ENCODE measurements at places on chromosomes 4 and X.

- no peak for DNase-seq
Observed at GRCh38 chr4:79923281-79923680, 149.7 kb downstream of the ANTXR2 start.

- no peak for DNase-seq
Observed at GRCh38 chr4:147220833-147221232, 260.1 kb upstream of the EDNRA start.

DNA sequence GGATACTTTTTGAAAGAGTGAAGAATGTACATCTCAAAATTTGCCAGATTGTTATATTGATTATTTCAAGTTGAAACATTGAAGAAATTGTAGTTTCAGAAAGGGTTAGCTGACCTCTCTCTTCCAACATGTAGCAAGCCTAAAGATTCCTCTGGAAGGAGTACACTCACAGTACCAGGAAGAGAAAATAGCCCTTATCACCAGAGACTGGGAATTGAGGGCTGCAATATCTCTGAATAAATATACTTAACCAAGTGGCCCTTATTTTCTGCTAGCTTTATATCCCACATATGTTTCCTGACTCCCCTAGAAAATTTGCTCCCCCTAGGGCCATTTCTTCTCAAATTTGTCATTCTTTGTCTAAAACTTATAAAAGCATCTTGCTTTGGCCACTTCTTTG lies 332.2 kb downstream of the GASK1B start:
- DNase-seq: no peak

DNA sequence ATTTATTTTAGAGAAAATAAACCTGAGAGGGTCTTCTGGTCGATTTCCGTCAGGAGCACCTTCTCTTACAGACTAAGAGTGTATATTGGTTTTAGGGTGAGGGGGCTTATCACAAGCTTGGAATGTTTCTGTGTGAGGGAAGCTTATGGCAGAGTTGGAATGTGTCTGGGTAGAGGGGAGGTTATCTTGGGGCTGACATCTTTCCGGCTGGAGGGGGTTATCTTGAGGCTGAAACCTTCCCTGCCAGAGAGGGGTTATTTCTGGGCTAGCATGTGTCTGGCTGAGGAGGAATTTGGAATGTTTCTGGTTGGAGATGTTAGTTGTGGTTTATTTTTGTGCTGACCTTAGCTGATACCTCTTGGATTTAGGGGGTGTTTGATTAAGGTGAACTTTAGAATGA lies 1312.1 kb downstream of the ADGRL3 start:
- DNase-seq: no peak

DNA sequence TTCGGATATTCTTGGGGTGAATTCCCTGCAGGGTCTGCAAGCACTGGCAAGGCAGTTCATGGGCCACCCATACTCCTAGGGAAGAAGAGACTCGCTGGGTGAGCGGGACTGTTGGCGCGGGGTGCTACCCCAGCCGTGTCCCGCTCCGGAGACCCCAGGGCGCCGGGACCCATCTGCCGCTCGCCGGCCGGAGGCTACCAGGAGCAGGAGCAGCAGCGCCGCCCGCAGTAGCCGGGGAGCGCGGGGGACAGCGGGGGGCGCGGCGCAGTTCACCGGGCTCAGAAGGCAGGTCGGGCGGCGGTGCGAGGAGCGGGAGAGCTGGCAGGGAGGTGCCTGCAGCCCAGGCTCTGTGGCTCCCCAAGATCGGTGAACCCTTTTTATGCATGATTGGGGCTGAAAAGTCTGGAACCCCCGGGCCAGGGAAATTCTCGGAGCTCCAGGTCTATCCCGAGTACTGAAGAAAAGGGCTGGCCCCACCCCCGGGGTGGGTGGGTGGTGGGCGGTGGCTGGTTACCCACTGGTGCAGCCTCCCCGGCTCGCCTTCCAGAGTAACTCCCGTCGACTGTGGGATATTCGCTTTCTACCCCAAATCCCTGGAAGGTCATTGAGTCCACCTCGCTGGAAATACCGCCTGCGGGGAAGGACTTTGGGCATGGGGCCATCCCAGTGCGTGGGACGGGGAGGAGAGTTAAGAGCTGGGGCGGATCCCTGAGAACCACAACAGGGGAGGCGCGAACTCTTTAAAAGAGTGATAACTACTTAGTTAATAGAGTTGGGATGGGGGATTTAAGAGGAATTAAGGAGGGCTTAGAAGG lies 37.6 kb downstream of the PF4 start:
- no peak for DNase-seq

DNA sequence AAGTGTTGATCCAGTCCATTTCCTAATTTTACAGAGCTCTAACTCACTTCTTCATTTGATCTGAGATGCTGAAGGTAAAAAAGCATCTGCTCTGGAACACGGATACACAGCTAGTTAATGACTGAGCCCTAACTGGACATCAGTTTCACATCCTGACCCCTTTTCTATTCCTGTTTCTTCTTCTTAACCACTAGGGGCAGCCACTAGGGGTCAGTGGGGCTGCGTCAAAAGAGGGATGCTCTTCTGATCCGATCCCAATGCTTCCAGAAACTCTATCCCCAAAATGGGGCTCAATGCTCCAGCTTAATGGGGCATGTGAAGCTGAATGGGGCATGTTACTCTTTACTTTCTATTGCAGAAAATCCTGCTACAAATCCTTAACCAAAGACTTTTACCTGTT lies 33.4 kb upstream of the PHKA2 start:
- DNase-seq: no peak

- DNase-seq: no peak
Observed at GRCh38 chr4:93749292-93749761, 79.2 kb upstream of the ATOH1 start.

DNA sequence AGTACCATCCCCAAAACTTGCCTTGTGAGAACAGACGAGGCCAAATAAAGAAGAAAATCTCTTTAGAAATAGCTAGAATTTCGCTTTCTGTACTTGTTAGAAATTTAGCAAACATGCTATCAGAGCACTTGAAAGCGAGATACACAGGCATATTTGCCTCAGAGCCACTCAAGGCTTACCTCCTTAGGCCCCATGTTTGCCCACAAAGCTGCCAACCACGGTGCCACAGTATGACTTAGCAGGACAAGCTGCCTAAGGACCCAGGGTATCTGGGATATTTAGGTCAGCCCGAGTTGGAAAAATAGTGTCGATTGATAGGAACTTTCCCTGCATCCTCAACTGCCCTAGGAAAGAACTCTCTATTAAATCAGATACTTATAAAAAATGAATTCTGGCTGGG lies 24.2 kb downstream of the NDNF start:
- DNase-seq: no peak

GRCh38 chrX:9464435-9465371 lies at the start of gene TBL1X:
TSS of gene TBL1X (plus strand) at chrX:9465058. CDS start at chrX:9653587, 188,529 bp downstream.
- DNase-seq: no peak

DNA sequence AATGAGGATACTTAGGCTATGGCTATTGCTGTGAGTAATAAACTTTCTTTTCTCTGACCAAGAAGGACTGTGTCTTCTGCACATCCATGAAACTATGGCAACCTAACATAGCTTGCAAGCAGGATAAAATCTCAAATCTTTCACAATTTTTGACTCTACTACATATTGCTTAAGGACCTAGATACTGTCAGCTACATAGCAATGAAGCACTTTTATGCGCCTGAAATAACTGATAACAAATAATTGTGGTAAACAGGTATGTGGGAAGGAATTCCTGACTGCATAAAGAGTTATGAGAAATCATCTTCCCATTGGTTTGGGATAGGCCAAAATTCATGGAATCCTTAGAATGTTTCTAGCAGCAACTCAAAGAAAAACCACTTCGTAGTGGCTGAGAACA lies 41.2 kb upstream of the PDGFC start:
- DNase-seq: no peak

- no peak for DNase-seq
Observed at GRCh38 chr4:154425514-154425913, 66.1 kb downstream of the DCHS2 start.

DNA sequence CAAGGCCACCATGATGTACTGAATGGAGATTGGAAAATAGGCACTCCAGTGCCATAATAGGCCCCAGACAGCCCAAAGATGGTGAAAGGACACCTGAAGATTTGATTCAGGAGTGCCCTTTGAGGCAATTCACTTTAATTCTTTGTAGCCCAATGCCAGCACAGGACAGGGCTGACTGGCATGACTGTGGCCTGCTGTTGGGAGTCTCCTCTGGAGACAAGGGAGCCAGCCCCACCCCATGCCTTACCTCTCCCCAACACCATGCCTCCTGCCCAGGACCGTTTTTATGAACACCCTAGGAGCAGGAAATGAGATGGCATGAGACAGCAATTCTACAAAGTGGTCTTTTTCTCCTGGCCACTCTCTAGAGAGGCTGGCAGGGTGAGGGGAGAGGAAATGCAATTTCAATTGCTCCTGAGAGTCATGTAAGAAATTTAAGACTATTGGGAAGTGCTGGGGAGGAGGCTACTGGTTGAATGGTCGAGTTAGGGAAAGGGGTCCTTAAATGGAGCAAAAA lies 94.2 kb upstream of the MAMLD1 start:
- DNase-seq: no peak

DNA sequence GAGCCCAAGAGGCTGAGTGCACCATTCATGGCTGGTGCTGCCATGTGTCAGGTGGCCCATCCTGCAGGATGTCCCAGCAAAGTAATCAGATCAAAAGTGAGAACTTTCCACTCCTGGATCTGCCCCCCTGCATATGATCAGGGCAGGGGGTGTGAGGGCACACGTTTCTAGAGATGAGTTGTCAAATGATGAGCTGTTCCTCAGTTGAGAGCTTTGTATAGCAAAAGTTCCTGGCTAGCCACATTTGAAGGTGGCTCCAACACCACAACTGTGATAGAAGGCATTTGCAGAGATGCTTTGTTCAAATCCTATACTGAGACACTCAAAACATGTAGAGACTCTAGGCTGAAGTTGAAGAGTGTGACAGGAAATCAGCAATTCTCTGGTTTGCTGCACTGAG lies 501.8 kb downstream of the BCOR start:
- no peak for DNase-seq

GRCh38 chr4:126361287-126361686 lies 1046.5 kb downstream of the FAT4 start:
- no peak for DNase-seq

GRCh38 chrX:149493567-149494562 lies 11.2 kb downstream of the IDS start:
- DNase-seq: no peak

- no peak for DNase-seq
Observed at GRCh38 chr4:17117746-17118145, 219.3 kb upstream of the LDB2 start.

DNA sequence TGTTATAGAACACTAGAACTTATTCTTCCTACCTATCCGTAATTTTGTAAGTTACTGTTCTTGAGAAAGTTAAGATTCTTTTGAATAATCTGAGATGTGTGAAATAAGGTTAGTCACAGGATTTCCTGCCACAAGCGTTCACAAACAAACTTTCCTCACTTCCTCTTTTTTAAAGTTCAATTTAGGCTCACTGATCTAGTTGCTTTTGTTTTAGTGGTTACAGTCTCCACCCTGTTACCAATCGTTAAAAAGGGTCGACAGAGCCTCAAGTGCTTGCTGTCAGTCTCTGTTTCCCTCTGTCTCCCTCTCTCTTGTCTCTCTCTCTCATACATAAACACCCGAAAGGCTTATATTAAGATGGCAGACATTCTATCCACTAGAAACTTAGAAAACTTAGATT lies 35.9 kb upstream of the STK26 start:
- DNase-seq: no peak

- DNase-seq: no peak
Observed at GRCh38 chrX:124229374-124229773, 103.1 kb upstream of the TEX13D start.

DNA sequence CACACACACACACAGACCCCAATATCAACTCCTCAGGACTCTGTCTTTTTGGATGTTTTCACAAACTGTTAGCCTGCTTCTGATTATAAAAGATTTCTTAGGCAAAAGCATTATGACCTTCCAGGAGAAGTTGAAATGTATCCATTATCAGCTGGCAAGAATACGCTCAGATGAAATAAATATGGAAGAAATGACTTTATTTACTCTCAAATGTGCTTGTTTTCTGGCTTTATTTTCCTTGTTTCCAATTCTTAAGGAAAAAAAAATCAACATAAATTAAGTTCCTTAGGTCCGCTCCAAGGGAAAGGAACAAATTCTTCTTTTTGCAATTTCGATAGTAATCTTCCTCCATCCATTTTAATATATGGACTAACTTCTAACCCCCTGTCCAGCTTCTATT lies 175.6 kb upstream of the HCCS start:
- no peak for DNase-seq

- no peak for DNase-seq
Observed at GRCh38 chr4:81215931-81216330, 909 bp upstream of the PRKG2 start.

DNA sequence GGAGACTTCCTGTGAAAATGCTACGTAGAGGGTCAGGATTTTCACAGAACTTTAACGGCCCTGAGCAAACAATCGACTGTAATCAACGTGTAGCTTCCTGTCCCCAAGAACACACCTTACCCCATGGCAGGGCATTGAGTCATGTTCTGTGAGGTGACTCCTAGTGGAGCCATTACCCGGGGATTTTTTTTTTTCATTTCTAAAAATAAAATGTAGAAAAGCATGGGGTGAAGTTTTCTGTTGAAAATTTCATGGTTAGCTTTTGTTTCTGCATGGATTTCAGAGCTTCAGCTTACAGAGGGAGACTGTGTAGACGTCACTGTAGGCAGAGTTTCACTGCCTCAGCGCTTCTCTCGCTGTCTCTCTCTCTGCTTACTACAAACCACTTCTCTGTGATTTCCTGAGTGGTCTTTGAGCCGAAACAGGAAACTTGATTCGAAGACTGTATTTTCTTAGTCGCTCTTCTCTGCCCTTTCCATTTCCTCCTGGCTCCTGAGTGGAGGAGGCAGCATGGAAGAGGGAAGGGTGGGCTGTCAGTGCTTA lies 111.7 kb downstream of the NFKB1 start:
- no peak for DNase-seq

DNA sequence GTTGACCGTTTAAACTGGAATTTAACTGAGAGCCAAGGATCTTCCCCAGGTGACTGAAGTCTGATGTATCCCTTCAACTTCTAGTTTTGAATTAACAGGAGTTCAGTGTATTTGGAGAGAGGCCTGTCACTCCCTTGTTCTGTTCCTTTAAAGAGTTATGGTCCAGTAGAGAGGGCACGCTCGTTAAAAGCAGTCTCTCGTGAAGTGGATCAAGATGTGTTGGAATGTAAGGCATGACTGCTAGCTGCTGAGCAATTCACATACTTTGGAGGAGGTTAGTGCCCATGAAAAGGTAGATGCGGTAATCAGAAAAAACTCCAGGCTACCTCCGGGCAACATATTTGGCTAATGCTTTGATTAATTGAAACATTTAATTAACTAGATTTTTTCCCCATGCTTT lies 65.7 kb downstream of the SHROOM2 start:
- no peak for DNase-seq

DNA sequence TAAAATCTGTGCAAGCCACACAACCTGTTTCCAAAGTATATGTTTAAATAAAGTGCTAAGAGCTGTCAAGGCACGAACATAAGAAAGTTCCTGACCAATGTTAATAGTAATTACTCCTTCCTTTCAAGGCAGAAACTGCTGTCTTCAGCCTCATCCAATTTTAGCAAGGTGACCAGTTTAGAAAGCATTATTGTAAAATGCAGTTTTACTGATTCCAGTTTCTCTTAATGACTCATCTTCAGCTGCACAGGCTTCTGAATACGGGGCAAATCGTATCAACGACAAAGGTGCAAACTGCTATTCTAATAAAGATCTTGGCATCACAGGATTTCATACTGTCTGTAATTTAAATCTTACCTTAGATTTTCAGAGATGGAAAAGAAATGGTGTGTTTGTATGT lies 87.5 kb downstream of the PPP3CA start:
- no peak for DNase-seq

GRCh38 chrX:69285881-69286564 lies 120.8 kb upstream of the PJA1 start:
- no peak for DNase-seq

- DNase-seq: no peak
Observed at GRCh38 chr4:63218856-63219255, 1190.4 kb downstream of the TECRL start.
